Fibroblast of the aortic adventitia (primary cell): ENCODE measurements at places on chromosomes 12 and 14.

- no peak for DNase-seq
Observed at GRCh38 chr12:64600164-64600561, 10.1 kb upstream of the RASSF3 start.

GRCh38 chr12:131092901-131093603, 139.3 kb downstream of the ADGRD1 start:
- DNase-seq = no peak

DNA sequence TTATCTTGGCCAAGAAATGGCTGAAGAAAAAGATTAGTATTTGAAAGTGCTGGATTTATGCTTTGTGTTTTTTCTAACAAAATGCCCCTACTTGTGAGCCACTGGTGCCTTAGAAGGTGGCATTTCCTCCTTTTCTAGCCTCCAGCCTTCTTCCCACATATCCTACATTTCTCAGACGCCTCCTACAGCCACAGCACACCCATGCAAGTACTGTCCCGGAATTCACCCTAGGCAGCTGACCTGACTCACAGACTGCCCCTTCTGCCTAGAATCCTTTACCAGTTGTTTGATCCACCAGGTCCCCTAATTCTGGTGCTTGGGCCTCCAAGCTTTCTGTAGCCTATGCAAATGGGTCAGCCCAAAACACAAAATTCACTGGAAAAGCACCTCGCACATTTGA, 166.0 kb downstream of the FOXN3 start:
- no peak for DNase-seq

- no peak for DNase-seq
Observed at GRCh38 chr14:29465095-29465494, 462.6 kb downstream of the PRKD1 start.

- no peak for DNase-seq
Observed at GRCh38 chr14:58563978-58564377, 73.8 kb upstream of the DACT1 start.

DNA sequence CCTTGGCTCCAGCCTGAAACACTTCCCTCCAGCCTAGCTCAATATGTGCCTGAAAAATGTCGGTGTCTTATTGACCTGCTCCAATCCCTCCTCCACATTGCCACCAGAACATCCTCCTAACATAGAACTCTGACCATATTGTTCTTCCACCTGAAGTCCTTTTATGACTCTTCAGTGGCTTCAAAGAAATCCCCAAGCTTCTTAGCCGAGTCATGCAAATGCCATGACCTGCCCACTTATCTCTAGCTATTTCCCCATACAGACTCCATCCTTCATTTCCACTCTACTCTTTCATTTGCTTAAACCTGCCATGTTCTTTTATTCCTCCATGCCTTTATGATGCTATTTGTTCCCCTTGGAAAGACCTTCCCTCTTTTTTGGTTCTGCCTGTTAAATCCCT, 568.6 kb downstream of the ETNK1 start:
- DNase-seq = no peak

- DNase-seq = no peak
Observed at GRCh38 chr12:108333898-108334699, 5.0 kb downstream of the CMKLR1 start.
